ENCODE measurements at places on chromosomes 7 and 10.
A peak's percentile ranks its signal among the peaks of the same experiment; 100 is the strongest.

DNA sequence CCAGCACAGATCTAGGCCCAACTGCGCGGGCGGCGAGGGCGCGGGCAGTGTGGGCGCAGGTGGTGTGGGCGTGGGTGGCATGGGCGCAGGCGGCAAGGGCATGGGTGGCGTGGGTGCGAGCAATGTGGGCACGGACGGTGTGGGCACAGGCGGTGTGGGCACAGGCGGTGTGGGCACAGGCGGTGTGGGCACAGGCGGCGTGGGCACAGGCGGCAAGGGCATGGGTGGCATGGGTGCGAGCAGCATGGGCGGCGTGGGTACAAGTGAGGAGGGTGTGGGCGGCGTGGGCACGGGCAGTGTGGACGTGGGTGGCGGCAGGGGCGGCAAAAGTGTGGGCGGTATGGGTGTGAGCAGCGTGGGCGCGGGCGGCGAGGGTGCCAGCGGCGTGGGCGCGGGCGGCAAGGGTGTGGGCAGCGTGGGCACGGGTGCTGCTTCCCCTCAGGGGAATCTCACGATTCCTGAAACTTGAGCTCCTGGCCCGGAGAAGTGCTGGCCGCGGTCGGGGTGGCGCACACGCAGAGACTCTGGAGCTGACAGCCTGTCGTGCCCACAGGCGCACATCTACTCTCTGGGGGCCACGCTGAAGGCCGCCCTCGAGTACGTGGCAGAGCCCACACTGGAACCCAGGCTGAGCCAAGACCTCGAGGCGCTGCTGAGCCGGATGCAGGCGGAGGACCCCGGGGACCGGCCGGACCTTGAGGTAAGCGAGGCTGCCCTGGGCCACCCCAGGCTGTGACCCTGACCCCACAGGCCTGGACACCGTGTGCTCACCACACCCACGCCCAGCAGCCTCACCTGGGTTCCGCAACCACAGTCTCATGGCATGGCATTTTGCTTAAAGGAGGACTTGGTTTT lies 23.0 kb downstream of the KNDC1 start:
- no peak for DNase-seq

- no peak for DNase-seq
Observed at GRCh38 chr7:136146925-136147324, 169.8 kb upstream of the MTPN start.

- DNase-seq: no peak
Observed at GRCh38 chr10:5442990-5443370, 30.6 kb downstream of the NET1 start.

- no peak for DNase-seq
Observed at GRCh38 chr7:16504019-16504418, 22.6 kb upstream of the LRRC72 start.

DNA sequence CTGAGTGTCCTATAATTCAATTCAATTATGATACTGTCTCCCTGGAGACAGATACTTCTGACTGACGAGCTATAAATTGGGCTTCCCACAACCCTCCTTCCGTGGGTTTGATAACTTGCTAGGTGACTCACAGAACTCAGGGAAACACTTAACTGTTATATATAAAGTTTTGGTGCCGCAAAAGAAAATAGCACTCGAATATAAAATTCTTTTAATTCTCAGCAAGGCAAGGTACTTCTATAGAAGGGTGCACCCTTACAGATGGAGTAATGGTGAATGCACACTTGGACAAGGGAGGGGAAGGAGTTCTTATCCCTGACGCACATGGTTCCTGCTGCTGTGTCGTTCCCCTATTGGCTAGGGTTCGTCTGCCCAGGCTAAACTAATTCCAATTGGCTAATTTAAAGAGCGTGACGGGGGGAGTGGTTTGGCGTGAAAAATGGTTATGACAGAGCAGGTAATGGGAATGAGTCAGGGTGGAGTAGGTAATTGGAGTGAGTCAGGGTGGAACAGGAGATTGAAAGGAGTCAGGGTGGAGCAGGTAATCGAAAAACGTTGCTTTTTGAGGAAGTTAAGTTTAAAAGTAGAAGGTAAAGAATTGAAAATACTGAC lies 20.8 kb upstream of the GHITM start:
- DNase-seq: no peak

DNA sequence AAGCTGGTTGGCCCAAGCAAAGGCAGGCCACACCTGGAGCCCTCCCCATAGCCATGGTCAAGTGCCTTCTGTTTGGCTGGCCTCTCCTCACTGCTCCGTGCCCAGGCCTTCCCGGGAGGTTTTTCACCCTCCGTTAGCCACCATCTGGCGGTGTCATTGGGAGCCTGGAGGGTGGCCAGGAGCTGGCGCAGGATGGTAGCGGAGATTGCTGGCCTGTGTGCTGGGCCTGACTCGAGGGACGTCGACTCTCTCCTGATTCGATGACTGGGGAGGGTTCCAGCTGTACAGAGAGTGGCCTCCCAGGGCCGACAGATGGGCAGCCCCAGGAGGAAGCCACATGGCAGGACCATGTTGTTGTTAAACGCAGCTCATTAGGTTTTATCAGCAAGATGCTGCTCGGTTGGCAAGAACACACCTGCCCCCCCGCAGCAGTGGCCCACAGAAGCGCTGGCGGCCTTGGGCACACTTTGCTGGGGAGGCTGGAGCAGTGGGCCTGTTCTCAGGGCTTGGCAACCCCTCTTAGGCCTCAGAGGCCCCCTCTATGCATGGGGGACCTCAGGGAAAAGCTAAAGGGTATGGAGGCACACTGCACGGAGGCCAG lies 64.0 kb upstream of the CACUL1 start:
- DNase-seq: no peak

- no peak for DNase-seq
Observed at GRCh38 chr10:45599646-45600045, 72.9 kb downstream of the ZFAND4 start.

GRCh38 chr10:100554902-100555301 lies 19.2 kb downstream of the HIF1AN start:
- DNase-seq: no peak

DNA sequence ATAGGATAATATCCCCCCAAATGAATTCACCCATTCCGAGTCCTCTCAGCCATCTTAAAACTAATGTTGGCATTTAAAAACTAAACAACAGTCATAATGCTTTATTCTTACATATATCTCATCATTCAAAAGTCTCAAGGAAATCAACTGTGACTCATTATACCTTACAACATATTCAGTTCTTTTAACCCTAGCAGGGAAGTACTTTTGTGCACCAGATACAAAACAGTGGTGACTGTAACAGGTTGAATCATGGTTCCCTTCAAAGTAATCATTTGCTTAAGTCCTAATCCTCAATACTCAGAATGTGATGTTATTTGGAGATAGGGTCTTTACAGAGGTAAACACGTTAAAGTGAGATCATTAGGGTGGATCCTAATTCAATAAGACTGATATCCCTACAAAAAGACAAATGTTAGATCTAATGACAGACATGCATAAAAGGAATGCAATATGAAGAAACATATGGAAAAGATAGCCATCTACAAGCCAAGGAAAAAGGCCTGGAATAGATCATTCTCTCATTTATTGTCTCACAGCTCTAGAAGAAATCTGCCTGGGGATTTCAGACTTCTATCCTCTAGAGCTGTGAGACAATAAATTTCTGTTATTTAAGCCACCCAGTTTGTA lies 42.3 kb downstream of the RELN start:
- DNase-seq: no peak

GRCh38 chr7:157612664-157613561 lies 276.1 kb downstream of the DNAJB6 start:
- peak; percentile 32 for DNase-seq

DNA sequence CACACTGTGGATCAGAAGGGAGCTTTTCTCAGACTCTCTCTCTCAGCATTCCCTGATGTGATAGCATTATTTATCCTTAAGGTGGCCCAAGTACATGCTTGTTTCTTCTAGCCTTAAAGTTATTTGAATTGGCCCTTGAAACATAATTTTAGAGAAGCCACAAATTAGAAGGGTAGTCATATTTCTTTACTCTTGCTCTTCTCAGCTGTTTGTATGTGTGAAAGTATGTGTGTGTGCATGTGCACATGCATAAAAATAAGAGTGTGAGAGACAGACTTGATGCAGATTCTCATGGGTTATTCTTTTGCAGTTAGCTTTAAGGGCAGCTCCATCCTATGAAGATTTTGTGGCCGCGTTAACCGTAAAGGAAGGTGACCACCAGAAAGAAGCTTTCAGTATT lies 50.1 kb downstream of the PLEKHA8 start:
- DNase-seq: no peak

- DNase-seq: no peak
Observed at GRCh38 chr7:158328376-158329013, 259.1 kb downstream of the PTPRN2 start.

DNA sequence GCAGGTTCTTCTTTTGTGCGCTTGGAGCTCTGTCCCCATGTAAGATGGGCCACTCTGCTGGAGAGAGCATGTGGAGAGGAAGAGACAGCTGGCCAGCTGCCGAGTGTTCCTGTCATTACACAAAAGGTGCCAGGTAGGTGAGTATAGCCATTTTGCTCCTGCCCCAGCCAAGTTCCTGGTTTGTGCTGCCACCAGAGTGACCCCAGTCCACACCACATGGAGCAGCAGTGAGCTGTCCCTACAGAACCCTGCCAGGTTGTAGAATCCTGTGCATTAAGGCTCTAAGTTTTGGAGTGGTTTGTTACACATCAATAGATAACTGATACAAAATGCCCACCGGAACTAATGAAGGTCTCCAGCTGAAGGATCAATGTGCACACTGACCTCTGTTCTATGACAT lies 84.6 kb upstream of the GHITM start:
- DNase-seq: no peak

- no peak for DNase-seq
Observed at GRCh38 chr10:71526653-71527052, 129.9 kb downstream of the CDH23 start.

GRCh38 chr7:153382641-153383101 lies 623.1 kb downstream of the ACTR3B start:
- no peak for DNase-seq

- DNase-seq: peak; percentile 74
Observed at GRCh38 chr7:97872025-97872669, at the start of gene ASNS. ASNS (minus strand) TSS chr7:97872408; CDS start chr7:97869156, 3,252 bp downstream.

DNA sequence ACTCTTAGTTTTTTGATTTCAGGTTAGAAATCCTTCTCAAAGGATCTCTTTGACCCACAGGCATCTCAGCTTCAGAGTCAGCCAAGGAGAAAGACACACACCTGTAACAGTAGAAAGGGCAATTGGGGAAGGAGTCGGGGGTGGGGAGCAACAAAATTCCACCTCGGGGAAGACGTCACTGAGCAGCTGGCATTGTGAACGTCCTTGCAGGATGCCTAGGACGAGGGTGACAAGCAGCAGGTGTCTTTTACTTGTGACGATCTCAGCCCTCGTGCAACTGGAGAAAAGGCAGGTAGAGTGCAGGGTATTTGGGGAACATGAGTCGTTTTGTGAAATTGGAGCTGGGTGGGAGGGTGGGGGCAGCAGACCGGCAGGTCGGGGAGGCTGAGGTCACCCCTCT lies 627.0 kb downstream of the ACTR3B start:
- DNase-seq: no peak

- DNase-seq: no peak
Observed at GRCh38 chr10:3850999-3851937, 66.3 kb upstream of the KLF6 start.

GRCh38 chr10:93512565-93512964 lies 16.2 kb downstream of the CEP55 start:
- DNase-seq: no peak

GRCh38 chr10:127907411-127908105 lies 655 bp downstream of the PTPRE start:
- DNase-seq: no peak

- DNase-seq: no peak
Observed at GRCh38 chr10:30812018-30812851, 182.7 kb upstream of the LYZL2 start.

- no peak for DNase-seq
Observed at GRCh38 chr10:13739183-13739582, 152.4 kb downstream of the PRPF18 start.

- DNase-seq: no peak
Observed at GRCh38 chr10:23016636-23017035, 78.7 kb upstream of the MSRB2 start.

DNA sequence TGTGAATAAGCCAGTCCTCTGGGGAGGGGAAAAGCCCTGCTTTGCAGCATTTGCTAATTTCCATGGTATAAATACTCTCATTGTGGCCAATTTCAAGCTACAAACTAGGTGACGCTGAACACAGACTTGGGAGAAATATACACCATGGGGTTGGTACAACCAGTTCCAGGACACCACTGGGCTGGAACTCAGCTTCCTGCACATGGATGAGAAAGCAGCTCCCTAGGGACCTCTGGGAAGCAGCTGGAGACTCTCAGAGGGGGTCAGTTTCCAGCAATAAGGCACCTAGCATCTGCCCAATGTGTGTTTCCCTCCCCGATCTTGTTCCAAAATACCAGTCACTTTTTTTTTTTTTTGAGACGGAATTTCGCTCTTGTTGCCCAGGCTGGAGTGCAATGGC lies 56.8 kb upstream of the WDR11 start:
- DNase-seq: no peak

- no peak for DNase-seq
Observed at GRCh38 chr10:61882621-61883370, 18.7 kb upstream of the ARID5B start.

GRCh38 chr7:44735403-44736165 lies 13.1 kb upstream of the ZMIZ2 start:
- DNase-seq: no peak

- no peak for DNase-seq
Observed at GRCh38 chr7:42893346-42894240, 18.3 kb downstream of the C7orf25 start.

DNA sequence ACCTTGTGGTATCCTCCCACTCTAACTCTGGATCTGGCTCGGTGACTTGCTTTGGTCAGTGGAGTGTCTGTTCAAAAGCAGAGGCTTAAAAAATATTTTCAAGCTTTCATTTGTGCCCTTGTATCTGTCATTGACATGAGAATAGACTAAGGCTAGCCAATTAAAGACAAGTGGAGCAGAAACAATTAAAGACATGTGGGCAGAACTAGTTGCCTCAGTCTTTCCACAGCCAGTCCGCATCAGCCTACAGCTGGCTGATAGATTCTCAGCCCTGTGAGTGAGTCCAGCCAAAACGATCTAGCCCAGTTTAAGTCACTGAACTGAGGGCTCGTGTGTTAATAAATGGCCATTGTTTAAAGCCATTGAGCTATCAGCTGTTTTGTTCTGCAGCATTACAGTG lies 185.2 kb upstream of the DGKB start:
- DNase-seq: no peak

- no peak for DNase-seq
Observed at GRCh38 chr7:110870926-110871325, 220.0 kb upstream of the LRRN3 start.

DNA sequence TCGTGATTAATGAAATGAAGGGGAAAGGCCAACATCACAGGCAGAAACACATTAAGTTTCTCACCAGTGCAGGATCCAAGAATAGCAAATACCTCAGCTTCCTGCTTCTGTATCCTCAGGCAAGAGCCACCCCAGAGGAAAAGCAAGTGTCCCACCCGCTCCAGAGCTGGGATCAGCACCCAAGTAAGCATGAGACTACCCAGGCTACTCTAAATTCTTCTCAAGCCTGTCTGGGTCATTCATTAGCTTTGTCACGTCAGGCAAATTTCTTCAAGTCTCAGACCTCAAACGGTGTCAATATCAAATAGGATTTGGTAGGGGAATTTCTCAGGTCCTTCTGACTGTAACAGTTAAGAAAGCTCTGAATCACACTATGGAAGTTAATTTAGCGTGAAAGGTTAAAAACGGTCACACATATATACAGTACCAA lies 59.0 kb downstream of the GNA12 start:
- DNase-seq: no peak

- no peak for DNase-seq
Observed at GRCh38 chr7:39310699-39311098, 255.5 kb upstream of the YAE1 start.
